ENCODE measurements at places on chromosomes 16 and 17.

- no peak for DNase-seq
These were observed 112.9 kb upstream of the ZKSCAN2 start for GRCh38 chr16:25370541-25370940.

DNA sequence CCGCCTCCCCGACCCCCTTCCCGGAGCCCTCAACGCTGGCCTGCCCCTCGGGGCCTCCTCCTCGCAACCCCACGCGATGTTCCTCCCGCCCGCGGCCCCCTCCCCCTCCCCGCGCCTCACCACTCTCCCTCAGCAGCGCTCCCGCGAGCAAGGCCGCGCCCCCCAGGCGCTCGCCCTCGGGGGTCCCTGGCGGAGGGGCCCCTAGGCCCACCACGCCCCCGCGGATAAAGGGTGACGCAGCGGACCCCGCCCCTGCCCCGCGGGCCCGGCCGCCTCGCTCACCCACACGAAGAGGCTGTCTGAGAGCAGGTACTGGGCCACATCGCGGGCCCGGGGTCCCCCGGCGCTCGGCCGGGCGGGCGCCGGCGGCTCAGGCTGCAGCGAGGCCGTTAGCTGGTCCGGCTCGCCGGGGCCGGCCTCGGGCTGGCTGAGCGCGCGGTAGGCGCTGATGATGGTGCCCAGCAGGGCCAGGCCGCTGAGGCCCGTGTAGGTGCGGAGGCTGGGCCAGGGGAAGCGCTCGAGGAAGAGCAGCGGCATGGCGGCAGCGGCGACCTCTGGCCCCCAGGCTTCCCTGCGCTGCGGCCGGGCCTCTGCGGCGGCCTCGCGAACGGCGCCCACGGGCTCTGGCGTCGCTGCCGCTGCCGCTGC, 430 bp downstream of the AMFR start:
- DNase-seq: no peak

- no peak for DNase-seq
These were observed 742.8 kb upstream of the SOX9 start for GRCh38 chr17:71378036-71378435.

DNA sequence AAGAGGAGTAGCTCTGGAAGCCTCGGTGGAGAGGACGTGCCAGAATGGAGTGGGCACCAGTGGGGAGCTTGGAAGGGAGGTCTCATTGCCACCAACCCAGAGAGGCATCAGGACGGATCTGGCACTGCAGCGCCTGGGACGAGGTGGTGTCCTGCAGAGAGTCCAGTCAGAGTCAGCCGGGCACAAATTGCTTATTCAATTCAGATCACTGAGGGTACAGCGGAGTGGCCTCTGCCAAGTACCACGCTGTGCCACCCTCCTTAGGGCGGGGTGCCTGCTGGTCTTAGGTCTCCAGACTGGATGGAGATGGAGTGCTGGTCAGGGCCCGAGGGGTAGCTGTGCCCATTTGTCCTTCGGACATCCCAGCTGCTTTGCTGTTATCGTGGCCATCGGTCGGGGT, 18.9 kb upstream of the SPPL2C start:
- DNase-seq: no peak

DNA sequence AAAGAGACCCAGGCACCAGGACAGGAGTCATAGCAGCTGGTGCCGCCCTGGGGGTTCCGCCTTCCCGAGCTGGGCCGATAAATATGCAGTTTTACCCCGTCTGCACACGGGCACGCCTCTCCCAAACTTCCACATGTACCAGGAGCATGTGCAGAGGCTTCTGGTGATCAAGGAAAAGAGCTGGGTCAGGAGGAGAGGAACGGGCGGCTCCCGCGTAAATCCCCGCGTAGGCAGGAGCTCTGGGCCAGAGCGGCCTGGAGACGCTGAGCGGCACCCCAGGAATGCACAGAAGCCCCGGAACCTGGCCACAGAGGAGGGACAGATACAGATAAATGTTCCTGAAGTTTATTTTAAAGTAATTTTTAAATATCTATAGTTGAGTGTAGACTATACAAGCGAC, 46.6 kb upstream of the METRNL start:
- DNase-seq: no peak

DNA sequence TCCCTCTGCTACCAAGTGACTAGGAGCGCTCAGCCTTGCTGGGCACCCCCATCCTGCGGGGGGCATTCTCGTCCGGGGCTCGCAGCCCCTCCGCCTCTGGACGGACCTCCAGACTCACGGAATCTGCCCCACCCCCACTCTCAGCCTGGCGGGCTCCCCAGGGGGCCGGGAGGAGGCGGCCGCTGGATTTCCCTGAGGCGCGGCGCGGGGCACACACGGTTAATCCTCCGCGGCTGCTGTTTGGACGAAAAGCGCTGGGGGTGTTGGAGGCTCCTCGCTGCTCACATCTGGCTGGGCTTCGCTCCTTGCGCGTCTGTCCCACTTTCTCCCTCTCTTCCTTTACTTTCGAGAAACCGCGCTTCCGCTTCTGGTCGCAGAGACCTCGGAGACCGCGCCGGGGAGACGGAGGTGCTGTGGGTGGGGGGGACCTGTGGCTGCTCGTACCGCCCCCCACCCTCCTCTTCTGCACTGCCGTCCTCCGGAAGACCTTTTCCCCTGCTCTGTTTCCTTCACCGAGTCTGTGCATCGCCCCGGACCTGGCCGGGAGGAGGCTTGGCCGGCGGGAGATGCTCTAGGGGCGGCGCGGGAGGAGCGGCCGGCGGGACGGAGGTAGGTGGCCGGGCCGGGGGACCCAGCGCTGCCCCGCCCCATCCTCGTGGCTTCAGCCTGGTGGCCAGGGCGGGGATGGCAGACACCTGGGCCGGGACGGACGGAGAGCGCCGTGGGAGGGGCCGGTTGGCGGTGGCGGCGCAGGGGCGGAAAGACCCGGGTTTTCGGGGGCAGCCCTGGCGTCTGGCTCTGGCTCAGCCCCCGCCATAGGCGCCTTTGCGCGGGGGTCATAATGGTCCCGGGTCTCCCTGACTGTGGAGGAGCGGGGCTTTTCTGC, at the start of gene C1QTNF1:
Gene C1QTNF1 (plus strand): TSS at position 284 of the 886 bp plus-strand sequence. CDS start 19,800 bp downstream, outside the sequence.
- no peak for DNase-seq

- DNase-seq: no peak
These were observed 7.8 kb upstream of the SLC5A11 start for GRCh38 chr16:24837969-24838368.

DNA sequence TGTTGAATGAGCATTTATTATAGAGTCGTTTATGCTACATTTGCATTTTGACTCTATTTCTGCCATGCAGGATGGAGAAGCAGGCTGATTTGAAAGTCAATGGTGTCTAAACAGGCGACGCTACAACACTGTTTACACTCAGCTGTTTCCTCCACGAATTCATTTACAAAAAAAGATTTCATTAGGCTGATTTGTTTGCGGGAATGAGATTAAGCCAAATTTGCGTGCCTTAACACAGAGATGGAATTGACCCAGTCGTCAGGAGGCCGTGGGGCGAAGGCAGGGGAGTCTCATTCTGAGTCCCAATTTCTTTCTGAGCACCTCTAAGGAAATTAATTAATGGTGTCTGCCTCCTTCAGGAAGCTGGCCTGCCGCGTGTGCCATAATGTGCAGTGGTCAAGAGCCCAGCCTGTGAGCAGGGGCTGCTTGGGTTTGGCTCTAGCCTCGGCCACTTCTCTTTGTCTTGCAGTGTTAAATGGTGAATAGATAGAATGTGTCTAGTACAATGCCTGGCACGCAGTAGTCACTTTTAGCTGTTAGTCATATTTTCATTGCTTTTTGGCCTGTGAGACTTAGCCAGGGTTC, 88.6 kb upstream of the NKD1 start:
- no peak for DNase-seq

DNA sequence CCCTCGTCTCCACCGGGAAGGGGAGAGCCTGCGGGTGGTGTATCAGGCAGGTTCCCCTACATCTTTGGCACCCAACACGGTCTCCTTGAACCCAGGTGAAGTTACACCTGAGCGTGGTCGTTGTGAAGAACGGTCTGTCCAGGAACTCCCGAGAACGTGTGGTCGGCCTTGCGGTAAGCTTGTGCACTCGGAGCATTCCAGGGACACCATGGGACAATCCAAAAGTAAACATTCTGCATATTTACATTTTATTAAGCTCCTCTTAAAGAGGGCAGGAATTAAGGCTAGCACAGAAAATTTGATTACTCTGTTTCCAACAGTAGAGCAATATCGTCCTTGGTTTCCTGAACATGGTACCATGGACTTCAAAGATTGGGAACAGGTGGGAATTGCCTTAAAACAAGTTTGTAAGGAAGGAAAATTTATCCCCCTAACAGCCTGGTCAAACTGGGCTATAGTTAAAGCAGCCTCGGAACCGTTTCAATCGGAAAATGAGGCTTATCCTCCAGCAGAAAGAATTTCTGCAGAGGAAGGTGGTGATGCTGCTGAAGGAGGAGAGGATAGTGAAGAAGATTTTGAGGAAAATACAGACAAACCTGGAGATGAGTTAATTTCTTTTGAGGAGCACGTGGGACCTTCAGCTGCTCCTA, 18.2 kb downstream of the ALOX15B start:
- no peak for DNase-seq

DNA sequence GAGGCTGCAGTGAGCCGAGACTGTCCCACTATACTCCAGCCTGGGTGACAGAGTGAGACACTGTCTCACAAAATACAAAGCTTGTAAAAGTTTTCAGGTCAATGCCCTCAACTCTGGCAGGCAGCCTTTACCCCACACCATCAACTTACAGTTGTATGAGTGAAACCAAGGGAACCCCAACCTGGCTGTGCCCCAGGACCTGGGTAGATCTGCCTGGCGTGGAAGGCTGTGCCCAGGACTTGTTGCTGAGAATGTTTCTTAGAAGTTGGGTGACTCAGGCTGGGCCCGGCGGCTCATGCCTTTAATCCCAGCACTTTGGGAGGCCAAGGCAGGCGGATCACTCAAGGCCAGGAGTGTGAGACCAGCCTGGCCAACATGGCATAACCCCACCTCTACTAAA, 7.8 kb downstream of the CES3 start:
- DNase-seq: no peak

GRCh38 chr16:10552281-10552680, 28.1 kb downstream of the EMP2 start:
- no peak for DNase-seq

- no peak for DNase-seq
These were observed 10.3 kb upstream of the RARA start for GRCh38 chr17:40298726-40299125.

DNA sequence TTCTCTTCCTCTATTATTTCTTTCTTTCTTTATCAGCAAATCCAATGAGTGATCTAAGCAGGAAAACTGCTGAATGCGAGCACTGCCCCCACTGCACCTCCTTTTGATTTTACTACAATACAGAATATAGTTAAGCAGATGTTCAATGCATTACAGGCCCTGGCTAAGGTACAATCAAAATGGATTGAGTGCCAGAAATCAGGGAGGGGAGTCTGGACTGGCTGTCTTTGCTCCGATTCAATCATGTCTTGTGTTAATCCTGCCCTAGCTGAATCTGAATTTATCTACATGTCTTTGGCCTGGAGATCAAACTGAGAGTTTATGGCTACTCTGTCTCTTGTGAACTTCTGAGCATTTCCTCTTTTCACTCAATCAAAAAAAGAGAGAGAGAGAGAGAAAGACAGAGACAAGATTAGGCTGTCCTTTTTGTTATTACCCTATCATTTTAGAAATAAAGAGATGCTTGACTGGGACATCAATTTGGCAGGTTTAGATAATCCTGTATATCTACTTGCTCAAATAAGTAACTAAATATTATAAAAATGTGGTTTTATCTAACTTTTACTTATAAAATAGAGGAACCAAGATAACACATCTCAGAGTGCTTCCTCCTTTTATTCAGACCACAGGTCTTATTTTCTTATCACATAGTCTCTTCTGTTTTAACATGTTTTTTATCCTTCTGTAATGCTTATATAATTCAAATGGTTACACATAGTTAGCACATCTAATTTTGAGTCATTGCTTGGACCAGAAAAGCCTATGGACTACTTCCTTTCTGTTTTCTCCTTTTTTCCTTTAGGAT, 656.2 kb downstream of the KCNJ2 start:
- DNase-seq: no peak

DNA sequence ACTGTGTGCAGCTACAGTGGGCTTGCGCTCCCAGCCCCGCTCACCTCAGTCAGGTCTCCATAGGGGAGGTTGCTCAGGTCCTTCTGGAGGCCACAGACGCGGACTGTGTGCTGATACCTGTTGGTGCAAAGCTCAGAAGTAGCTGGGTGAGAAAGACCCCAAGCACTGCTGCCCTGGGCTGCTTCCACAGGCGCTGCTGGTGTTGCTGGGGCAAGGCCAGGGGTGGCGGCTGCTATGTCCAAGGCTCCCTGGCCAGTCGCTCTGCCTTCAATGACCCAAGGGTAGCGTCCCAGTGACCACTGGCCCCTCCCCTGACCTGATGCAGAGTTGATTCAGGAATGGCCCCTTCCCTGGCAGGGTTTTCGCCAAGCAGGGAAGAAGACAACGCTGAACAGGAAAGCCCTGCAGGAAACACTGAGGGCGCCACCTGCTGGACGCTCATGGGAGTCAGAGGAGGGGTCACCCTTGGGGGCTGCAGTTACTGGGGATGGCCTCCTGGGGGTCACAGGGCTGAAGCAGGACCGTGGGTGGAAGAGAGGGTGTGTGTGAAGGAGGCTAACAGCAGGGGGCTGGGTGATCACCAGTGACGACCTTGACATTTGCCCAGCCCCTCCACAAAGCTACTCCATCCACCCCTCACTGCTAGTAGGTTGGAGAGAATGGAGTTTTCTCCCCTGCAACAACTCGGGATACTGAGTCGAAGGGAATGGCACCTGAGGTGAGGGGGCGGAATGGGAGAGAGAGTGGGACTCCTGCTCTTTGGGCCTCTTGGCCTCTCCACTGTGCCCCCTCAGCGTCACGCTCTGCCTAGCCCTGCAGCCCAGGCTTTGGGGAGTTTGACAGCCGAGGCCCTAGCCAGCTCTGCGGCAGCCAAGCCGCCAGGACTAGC, 38.3 kb downstream of the ABCC12 start:
- DNase-seq: no peak

DNA sequence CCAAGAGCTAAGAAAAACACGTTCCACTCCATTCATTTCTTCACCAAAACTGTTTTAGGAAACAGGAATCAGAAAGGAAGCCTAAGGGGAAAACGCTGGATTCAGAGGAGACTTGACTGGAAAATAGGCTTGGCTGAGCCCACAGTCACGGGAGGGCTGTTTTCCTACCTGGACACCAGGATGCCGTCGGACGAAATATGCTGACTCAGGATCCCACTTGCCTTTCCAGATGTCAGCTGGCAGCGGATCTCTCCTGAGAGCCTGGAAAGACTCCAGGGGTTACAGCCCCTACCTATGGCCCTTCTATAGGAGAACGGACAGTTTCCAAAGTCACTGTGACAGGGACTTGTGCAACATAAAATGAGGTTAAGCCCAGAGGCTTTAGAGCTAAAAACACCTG, 245.1 kb downstream of the C16orf95 start:
- DNase-seq: no peak

GRCh38 chr16:73170612-73171038, 122.7 kb upstream of the ZFHX3 start:
- no peak for DNase-seq

DNA sequence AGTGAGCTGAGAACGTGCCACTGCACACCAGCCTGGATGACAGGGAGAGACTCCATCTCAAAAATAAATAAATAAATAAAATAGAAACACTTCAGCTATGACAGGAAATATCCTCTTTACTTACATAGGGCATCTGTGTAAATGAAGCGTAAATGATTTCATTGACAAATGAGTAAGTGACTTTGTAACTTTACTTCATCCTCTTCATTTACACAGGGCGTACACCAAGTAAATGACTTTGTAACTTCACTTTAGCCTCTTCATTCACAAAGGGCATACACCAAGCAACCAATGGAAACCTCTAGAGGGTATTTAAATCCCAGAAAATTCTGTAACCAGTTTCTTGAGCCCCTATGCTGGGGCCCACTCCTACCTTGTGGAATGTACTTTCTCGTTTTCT, 16.2 kb upstream of the KLHDC4 start:
- DNase-seq: no peak

- no peak for DNase-seq
These were observed 7.6 kb downstream of the PITPNM3 start for GRCh38 chr17:6548578-6549330.

All from skeletal muscle cell (primary cell).